Neural progenitor cell (in vitro differentiated cells): ENCODE measurements at places on chromosomes 7 and 10. TPM values are rescaled to one million over a fixed set of nuclear protein-coding genes. Genes with fewer than 3 reads are reported as not detected.

CALN1 gene
- total RNA-seq: 1.9 and 3.1 TPM in 2 replicates

TMEM130 gene
- total RNA-seq: 1.0 and 2.3 TPM in 2 replicates

- no peak for DNase-seq
These were observed 25.5 kb upstream of the AMZ1 start for GRCh38 chr7:2662273-2663120.

GRCh38 chr10:14774214-14774580, 500 bp downstream of the FAM107B start:
- DNase-seq: no peak

DNA sequence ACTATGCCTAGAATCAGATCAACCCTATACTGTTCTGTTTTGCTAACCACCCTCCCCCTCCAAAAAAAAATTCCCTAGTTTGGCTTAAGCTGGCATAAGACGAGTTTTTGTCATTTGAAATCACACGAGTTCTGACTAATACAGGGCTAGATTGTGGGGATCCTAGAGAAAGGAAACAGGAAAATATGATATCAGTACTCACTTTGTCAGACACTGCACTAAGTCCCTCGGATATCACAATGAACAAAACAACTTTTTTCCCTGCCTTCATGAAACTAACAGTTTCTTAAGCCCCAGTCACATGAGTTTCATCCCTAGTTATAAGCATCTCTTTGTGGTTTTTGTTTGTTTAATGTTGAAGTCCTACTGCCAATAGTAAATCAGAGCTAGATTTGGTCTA, 118.5 kb downstream of the ITGB8 start:
- no peak for DNase-seq

DNA sequence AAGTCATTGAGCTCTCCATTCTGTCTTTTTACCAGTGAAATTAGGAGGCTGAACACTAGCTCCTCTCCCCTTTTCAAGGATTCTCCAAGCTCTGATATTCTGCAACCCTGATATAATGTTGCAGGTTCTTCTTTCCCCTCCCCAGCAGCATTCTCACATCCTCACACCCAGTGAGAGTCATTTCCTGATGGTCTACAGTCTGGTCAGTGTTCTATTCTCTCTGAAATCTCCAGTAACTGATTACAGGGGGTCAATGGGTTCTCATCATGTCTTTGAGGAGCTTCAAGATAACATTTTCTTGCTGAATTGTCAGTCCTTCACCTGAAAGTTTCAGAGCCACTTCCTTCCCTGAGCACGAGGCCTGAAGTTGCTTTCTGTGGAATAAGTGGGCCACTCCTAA, 299.4 kb downstream of the PTEN start:
- no peak for DNase-seq

DNA sequence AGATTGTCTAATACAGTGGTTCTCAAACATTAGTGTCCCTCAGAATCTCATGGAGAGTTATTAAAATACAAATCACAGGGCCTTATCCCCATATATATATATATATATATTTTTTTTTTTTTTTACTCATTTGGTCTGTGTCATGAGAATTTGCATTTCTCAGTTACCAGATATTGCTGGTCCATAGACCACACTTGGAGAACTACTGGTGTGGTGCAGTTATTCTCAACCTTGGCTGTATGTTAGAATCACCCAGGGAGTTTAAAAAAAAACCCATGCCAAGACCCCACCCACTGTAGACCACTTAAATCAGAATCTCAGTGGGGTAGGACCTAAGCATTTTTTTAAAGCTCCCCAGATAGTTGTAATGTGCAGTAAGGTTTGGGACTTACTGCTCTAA, 179.9 kb downstream of the AUTS2 start:
- DNase-seq: no peak

DNA sequence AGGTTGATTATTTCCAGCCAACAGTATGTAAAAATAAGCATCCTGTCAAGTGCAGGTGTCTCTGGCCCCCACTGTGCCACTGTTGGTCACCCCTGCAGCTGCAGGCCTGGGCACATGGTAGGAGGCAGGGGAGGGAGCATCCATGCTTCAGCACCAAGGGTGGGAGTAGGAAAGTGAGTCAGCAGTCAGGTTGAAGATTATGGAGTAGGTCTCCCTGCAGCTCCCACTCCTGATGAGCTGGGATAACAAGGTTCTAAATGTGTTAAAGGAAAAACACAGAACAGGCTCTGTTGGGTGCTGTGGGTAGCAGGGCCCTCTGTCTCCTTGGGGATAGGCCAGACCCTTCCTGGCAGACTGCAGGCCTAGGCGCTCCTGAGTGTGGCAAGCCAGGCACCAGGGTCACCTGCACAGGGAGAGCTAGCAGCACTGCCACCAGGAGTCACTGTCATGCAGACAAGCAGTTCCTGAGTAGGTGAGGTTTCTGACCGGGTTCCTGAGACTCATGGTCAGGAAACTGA, 59.3 kb downstream of the NUDCD3 start:
- DNase-seq: peak; percentile 18

GRCh38 chr7:121038717-121039509, 50.4 kb downstream of the CPED1 start:
- DNase-seq: no peak

DNA sequence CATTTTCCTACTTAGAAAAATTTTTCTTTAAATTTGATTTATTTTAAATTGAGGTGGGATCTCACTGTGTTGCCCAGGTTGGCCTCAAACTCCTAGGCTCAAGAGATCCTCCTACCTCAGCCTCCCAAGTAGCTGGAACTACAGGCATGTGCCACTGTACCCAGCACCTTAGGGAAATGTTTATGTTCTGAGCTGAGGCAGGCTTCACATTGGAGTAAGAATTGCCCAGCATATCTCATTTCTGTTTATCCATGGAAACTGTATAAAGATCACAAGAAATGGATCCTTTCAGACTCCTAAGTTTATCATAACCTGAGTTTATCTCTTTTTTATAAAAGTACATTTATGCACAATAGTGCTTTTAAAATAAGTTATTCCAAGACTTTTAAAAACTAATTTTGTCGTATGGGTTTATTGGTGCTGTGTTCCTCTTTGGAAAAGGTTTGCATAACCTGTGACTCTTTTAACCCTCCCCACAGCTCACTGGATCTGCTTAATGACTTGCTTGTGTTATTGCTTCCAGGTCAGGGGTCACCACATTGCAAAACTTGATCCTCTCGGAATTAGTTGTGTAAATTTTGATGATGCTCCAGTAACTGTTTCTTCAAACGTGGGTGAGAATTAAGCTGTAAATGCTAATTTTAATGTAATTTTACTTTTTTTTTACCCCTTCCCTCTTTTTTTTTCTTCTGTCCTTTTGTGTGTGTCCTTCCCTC, 40.7 kb downstream of the OGDH start:
- no peak for DNase-seq
